HL-60 (cell line): ENCODE measurements at places on chromosomes 2 and 18.

- no peak for DNase-seq
Observed at GRCh38 chr2:177537636-177538035, 145.1 kb downstream of the AGPS start.

DNA sequence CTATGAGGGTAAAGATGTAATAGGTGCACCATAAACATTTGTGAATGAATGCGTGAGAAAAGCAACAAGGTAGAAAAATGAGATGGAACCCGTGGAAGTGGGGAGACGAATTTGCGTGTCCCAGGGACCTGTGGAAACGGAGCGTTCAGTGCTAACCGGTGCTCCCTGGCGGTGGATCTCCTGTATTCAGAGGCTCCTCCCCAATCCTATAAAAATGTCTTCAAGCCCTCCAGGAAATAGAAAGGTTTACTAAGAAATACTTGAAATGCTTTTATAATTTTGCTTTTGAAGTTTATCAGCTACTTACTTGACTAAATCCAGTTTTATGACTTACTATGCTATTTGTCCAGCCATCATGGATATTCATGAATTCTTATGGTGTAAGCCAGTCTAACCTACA is 62.8 kb upstream of the RBM44 start:
- DNase-seq = no peak

GRCh38 chr2:67854798-67855197 is 208.0 kb downstream of the C1D start:
- no peak for DNase-seq

GRCh38 chr2:82795446-82795845 is 1663.6 kb downstream of the SUCLG1 start:
- no peak for DNase-seq

DNA sequence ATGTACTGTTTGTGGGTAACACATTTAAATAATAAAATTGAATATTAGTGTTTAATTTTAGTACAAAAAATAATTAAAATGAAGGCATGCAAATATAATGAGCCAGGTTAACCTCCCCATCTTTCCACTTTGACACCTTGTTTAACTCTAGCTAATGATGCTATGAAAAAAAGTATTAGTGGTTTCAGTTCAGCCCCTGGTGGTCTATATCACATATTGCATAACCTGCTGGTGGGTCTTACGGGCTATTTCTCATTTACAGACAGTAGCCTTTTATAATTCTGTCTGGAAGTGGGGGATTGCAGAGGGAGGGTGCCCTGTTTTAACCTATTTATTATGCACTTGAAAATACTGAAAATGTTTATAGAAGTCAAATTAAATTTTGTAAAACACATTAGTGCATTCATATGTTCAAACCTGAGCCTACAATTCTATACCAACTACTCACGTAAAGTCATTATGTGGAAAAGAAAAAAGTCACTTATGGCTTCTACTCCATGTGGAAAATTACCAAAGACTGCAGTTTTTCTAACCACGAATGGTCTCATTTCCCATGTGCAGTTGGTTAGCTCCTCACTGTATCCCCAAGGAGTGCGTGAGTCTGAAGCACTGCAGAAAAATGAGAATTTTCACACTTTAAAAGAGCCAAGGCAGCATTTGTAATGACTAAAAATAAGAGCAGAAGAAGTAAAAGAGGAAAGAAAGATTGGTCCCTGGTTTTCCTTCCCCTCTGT is 381.0 kb downstream of the MTX2 start:
- DNase-seq = no peak

- no peak for DNase-seq
Observed at GRCh38 chr18:48861181-48861708, 89.5 kb downstream of the SMAD7 start.

- DNase-seq = no peak
Observed at GRCh38 chr2:72561621-72562318, 264.1 kb downstream of the EXOC6B start.

GRCh38 chr2:235087832-235088495 is 136.1 kb downstream of the SH3BP4 start:
- no peak for DNase-seq

DNA sequence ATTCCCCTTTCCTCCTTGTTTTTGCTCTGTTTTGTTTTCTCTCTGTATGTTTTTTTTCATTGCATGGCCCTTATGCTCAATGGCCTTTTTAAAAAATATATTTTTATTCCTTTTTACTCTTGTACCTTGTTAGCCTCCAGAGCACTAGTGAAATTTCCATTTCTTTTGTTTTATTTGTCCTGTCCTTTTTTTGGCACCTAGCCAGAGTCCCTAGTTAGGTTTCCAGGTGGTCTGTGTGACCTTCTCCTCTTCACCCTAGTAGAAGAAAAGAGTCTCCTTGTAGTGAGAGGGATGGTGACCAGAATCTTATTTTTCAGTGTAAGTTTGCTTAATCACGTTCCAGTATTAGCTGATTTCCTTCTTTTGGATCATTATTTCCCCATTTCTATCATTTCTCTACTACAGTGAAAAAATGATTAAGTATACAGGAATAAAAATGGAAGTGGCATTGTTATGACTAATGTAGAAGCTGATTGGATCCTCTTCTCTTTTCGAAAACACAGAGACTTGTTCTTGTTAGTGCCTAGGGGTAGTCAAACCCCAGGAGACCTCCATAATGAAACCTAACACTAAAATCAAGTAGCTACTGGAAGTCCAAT is 65.9 kb downstream of the NBEAL1 start:
- no peak for DNase-seq

DNA sequence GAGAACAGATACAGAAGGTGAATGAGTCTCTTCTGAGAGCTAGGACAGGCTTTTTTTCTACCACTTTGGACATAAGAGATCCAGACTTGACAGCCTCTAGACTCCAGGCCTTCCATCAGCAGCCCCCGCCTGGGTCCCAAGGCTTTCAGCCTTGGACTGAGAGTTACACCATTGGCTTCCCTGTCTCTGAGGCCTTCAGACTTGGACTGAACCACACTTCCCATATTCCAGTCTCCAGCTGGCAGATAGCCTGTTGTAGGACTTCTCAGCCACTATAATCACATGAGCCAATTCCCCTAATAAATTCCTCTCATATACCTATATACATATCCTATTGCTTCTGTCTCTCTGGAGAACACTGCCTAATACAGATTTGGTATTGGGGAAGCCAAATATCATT is 128.2 kb downstream of the MCFD2 start:
- DNase-seq = no peak

DNA sequence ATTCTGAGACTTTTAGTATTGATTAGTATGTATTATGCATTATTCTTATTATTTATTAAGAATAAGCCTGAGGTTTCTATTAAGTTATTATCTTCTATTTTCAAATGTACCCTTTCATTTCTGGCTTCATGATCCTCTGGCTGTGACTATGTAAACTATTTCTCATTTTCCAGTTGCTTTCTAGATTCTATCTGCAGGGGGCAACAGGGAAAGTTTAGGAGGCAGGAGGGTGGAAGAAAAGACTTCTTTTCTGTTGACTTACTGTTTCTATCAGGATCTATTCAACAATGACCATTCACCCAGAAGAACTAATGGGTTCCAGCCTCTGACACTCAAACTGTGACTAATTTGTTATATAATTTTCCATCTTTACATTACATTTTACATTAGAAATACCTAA is 653.4 kb upstream of the FSHR start:
- no peak for DNase-seq

- no peak for DNase-seq
Observed at GRCh38 chr2:24830786-24831185, 37.6 kb downstream of the CENPO start.

DNA sequence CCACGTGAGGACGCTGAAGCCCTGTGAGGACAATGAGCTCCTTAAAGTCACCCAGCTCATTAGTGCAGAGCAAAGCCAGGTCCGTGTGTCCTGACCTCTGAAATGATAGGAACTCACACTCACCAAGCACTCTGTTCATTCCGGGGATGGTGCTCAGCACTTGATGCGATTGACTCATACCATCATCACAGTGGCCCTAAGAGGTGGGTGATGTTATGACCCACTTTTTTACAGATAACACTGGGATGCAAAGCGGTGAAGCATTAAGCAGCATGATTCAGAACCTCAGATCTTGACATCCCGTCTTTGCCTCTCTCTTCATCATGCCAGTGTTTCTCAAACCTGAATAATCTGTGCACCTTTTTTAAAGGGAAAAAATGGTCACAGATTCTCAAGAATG is 234.8 kb downstream of the ALPK2 start:
- DNase-seq = no peak

- no peak for DNase-seq
Observed at GRCh38 chr2:96552315-96553175, 16.0 kb downstream of the ARID5A start.

DNA sequence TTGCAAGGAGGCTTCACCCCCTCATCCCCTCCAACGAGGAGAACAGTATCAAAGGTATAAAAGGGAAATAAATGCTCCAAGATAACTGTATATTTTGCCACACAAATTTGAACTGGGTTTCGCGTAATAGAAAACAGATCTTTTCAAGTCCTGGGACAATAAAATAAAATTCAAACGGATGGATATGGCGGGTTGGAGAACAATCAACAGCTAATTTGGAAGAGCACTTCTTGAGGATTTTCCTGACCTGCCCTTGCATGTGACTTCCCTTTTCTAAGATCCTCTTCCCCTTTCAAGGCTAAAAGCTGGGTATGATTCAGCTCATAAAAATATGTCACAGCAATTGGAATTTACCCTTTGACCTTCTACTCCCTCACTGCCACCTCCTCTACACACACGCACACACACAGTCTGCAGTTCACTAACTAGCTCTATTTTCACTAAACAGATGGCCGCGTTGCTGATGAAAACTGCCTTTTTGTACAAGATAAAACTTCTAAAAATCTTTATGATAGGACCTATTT is 386.9 kb downstream of the FIGN start:
- peak; percentile 75 for DNase-seq

DNA sequence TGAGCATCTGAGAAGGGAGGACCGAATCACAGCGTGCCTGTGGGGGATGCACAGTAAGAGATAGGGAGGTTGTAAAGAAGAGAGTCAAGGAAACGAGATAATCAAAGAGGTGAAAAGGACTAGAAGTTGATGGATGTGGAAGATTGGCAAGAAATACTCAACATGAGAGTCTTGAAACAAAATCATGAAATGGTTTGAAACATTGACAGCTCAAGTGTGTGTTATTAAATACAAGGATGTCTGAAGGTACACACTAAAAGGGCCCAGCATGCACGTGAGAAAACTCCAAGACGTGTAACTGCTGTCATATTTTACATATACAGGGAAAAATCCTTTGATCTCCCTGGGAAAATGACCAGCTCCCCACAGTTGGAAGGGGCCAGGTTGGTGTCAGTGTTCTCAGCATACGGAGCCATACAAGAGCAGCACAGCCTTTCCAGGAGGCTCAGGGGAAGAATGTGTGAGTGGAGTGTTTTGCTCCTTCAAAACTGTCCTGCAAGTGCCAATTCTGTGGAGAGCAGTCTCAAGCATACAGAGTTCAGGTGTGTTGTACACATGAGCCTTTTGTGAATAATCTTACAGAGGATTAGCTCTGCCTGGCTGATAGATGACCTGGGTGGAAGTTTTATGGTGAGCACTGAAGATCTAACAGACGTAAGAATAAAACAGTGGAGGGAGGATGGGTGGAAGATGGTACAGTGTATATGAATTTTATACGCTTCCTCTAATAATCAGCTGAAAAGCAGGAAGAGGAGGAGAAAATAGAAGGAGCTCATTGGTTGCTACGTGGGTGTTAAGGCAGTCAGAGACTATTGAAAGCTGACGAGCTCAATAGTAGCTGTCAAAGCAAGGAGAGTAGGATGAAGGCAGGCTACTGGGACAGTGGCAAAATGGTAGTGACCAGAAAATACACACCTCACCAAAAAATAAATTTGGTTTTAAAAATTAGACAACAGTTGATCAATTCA is 126.8 kb downstream of the ATP9B start:
- DNase-seq = no peak

DNA sequence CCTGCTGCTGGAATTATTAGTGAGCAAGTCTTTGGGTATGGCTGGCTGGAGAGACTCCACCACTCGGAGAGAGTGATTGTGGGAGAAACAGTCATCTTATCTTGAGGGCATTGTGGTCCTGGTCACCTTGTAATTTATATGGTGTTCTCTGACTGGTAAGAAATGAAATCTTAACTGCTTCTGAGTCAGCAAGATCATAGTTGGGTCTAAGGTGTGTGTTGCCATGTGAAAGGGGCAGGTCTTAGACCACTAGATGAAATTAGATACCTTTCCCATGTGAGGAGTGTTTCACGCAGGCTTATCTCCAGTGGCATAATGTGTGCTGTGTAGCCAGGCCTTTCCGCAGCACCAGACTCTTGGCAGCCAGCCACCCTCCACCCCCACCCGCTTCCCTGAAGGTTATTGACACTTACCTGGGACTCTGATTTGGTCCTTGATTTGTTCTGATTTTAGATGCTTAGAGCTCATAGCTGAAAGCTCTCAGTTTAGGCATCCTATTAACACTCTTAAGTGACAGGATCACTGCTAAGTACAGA is 7.7 kb downstream of the MAPRE3 start:
- DNase-seq = no peak

DNA sequence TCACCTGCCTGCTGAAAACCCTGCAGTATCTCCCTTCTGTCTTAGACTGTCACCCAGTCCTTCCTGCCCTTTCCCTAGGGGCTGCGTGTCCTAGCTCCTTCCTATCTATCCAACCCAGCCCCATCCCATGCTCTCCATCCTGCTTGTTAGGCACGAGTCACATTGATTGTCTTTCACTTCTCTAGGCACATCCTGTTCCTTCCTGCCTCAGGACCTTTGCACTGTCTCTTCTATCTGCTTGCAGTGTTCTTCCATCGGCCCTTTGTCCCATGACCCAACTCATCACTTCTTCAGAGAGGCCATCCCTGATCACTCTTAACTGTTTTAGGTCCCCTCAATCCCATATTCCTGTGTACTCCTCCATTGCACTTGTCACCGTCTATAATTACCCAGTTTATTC is 50.4 kb downstream of the MERTK start:
- no peak for DNase-seq

DNA sequence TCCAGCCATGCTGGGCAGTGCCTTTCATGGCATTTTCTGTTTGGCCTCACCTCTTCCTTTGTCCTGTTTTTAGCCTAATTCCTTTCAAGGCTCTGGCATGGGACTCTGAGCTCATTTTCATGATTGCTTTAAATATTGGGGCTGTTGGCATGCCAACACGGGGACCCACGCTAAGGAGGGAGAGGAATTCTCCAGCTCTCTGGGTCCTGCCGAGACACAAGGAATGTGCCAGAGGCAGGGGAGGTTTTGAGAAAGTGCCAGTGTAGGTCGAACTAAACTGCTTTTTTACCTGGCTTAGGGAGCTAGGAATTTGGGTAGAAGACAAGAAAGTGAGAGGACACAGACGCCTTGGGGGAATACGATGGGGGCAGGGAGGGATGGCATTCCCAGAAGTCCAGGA is 42.3 kb downstream of the RPL37A start:
- no peak for DNase-seq

- DNase-seq = peak; percentile 28
Observed at GRCh38 chr2:64015898-64016297, 3.3 kb downstream of the VPS54 start.

- no peak for DNase-seq
Observed at GRCh38 chr2:72263043-72263775, 115.5 kb upstream of the CYP26B1 start.

- DNase-seq = no peak
Observed at GRCh38 chr2:218458598-218458997, 39.7 kb downstream of the VIL1 start.
